ENCODE measurements at places on chromosomes 1 and 21.

GRCh38 chr1:11746092-11746491 is 10.2 kb downstream of the AGTRAP start:
- no peaks in the 10 kb centered on the region for H3K4me1 ChIP-seq
- H3K27ac ChIP-seq = no peak overlapping the region
- peaks cover 48% of the 10 kb centered on the region for H3K36me3 ChIP-seq
- DNase-seq = no peak
- H3K27me3 ChIP-seq = no peaks in the 10 kb centered on the region

GRCh38 chr1:80509965-80510522 is 1290.7 kb upstream of the ADGRL2 start:
- no peaks in the 10 kb centered on the region for H3K36me3 ChIP-seq
- H3K27me3 ChIP-seq = no peaks in the 10 kb centered on the region
- H3K4me1 ChIP-seq = no peaks in the 10 kb centered on the region
- H3K4me3 ChIP-seq = no peak overlapping the region
- no peak overlapping the region for H3K27ac ChIP-seq
- DNase-seq = no peak

GRCh38 chr21:41709965-41710822 is 56.7 kb downstream of the RIPK4 start:
- H3K27ac ChIP-seq = no peak overlapping the region
- H3K4me3 ChIP-seq = no peak overlapping the region
- H3K4me1 ChIP-seq = peaks cover 6% of the 10 kb centered on the region
- peaks cover 12% of the 10 kb centered on the region for H3K27me3 ChIP-seq

DNA sequence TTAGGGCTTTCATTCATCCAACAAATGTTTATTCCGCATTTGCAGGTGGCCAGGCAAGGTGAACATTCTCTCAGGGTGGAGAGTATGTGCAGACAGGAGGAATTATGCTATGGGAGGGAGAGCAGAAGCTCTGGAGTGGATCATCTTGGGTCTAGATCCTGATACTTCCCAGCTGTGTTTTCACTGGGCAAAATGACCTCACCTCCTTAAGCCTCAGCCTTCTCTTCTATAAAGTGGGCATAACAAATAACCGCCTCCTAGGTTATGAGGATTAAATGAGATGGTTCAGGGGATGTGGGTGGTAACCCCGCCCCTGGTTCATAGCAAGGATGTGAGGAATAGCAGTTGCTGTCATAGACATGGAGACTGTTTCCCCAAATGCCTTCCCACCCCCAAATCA is 1.7 kb upstream of the TMEM51 start:
- H3K4me1 ChIP-seq = peaks cover 36% of the 10 kb centered on the region
- no peaks in the 10 kb centered on the region for H3K36me3 ChIP-seq
- H3K27ac ChIP-seq = peak overlapping the region; percentile 84
- DNase-seq = no peak
- peak overlapping the region; percentile 51 for H3K4me3 ChIP-seq

DNA sequence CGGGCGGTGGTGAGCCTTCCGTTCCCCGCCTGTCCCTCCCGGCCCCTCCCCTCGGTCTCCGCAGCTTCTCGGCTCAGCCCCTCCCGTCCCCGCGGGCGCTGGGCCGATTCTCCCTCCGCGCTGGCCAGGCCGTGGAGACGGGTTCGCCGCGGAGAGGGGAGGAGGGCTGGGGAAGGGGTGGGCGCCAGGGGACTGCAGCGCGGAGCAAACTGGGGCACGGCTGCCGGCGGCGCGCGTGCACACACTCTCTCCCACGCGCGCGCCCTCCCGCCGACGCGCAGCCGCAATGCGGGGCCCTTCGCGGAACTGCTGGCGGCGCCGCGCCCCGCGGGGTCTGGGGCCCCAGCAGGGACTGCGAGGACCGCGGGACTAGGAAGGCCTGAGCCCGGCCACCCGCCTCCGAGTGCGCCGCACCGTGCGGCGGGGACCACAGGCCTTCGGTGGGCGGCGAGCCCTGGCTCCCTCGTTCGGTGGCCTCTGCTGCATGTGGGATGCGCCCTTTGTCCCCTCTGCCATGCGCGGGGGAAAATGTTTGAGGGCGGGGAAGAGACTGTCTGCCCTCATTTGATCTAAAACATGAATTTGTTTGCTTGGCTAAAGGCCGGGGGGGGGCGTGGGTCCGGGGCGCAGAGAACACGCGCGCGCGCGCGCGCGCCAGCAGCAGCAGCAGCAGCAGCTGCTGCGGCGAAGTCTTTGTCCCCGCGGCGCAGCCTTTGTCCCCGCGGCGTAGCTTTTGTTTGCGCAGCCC is 90.7 kb upstream of the VAMP3 start:
- peak overlapping the region; percentile 80 for H3K27ac ChIP-seq
- peak overlapping the region; percentile 48 for H3K4me3 ChIP-seq
- no peaks in the 10 kb centered on the region for H3K27me3 ChIP-seq
- peaks cover 33% of the 10 kb centered on the region for H3K4me1 ChIP-seq
- H3K36me3 ChIP-seq = peaks cover 66% of the 10 kb centered on the region

GRCh38 chr1:228048659-228049298 is 33.7 kb upstream of the ARF1 start:
- no peak for DNase-seq
- no peak overlapping the region for H3K4me3 ChIP-seq
- no peaks in the 10 kb centered on the region for H3K4me1 ChIP-seq
- no peaks in the 10 kb centered on the region for H3K27me3 ChIP-seq
- no peaks in the 10 kb centered on the region for H3K36me3 ChIP-seq
- no peak overlapping the region for H3K27ac ChIP-seq

DNA sequence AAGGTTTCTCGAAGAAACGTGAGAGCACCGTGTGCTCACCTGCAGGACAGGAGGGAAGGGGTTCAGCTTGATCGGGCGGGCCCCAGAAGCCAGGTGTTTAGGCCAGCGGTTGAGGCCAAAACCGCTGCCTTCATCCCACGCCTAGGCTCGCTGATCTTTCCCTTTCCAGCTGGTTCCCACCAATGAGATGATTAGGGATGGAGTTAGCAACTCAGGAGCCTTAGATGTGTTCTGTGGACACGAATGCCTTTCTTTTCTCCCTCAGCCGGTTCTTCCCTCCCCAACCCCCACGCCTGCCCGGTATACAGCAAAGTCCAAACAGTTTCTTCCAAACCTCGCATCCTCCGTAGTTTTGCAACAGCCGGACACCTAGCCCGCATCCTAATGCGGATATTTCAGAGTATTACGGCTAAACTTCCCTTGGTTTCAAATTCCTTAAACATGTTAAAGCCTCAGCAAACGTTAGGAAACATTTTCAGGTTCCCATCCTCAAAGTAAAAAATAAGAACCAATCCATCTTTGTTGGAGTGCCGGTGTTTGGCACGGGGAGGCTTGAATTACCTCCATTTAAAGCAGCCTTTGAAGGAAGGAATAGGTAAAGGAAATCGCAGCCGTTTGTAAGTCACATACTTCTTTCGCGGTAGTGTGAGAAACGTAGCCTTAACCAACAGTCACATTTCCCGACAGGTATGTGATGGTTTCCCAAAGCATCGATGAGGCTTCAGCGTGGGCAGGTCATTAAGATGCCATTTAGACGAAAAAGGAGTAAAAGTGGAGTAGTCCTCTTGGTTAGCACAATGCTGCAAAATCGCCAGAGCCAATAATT is 1.1 kb downstream of the LRRC8C start:
- peak; percentile 12 for DNase-seq
- peaks cover 11% of the 10 kb centered on the region for H3K4me1 ChIP-seq
- H3K4me3 ChIP-seq = peak overlapping the region; percentile 89
- peak overlapping the region; percentile 41 for H3K27ac ChIP-seq

- H3K4me1 ChIP-seq = no peaks in the 10 kb centered on the region
- no peak overlapping the region for H3K4me3 ChIP-seq
- H3K27ac ChIP-seq = no peak overlapping the region
- H3K36me3 ChIP-seq = no peaks in the 10 kb centered on the region
- no peak for DNase-seq
- H3K27me3 ChIP-seq = no peaks in the 10 kb centered on the region
These were observed 152.7 kb downstream of the RHOU start for GRCh38 chr1:228887960-228888359.

DNA sequence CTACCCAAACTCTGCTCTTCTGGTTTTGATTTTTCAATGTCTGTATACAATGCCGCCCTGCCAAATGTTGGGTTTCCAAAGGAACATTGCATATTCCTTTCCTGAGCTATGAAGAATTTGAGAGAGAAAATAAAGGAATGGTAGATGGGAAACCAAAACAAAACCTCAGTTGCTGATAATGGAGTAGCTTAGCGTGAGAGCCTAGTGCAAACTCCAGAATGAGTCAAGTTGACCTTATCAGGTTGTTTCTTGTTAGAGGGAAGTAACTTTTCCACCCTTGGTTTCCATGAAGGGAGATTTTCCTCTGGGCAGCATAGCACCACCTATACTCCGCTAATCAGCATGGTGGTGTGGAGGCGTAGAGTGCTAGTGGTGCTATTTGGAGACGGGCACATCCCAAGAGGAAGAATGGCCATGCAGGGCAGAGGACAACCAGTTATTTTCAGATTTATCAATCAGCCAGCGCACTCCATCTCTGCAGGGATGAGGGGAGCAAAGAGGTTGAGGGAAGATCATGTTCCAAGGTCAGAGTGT is 51.6 kb downstream of the BACH1 start:
- no peaks in the 10 kb centered on the region for H3K4me1 ChIP-seq
- no peaks in the 10 kb centered on the region for H3K27me3 ChIP-seq
- H3K36me3 ChIP-seq = peaks cover 4% of the 10 kb centered on the region
- H3K27ac ChIP-seq = no peak overlapping the region
- H3K4me3 ChIP-seq = no peak overlapping the region

DNA sequence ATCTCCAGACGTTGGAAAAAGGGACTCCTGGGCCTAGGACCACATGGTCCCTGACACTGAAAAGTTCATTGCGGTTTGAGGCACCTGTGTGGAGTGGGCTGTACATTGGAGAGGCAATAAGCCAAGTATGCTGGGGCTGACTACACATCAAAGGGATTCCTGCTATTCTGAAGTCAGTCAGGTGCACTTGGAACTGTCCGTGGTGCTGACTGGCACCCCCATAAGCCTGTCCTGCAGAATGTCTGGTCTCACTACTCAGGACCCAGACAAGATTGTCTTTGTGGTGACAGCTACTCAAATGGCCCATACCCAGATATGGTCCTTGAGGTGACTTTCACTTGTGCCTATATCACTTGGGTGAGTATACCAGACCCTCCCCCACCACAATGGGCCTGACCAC is 150.6 kb downstream of the RWDD3 start:
- H3K4me3 ChIP-seq = no peak overlapping the region
- H3K27ac ChIP-seq = no peak overlapping the region
- DNase-seq = peak; percentile 28
- no peaks in the 10 kb centered on the region for H3K27me3 ChIP-seq

GRCh38 chr1:15803380-15803779 is 4.1 kb downstream of the UQCRHL start:
- H3K4me1 ChIP-seq = peaks cover 14% of the 10 kb centered on the region
- H3K27ac ChIP-seq = no peak overlapping the region
- no peak overlapping the region for H3K4me3 ChIP-seq

DNA sequence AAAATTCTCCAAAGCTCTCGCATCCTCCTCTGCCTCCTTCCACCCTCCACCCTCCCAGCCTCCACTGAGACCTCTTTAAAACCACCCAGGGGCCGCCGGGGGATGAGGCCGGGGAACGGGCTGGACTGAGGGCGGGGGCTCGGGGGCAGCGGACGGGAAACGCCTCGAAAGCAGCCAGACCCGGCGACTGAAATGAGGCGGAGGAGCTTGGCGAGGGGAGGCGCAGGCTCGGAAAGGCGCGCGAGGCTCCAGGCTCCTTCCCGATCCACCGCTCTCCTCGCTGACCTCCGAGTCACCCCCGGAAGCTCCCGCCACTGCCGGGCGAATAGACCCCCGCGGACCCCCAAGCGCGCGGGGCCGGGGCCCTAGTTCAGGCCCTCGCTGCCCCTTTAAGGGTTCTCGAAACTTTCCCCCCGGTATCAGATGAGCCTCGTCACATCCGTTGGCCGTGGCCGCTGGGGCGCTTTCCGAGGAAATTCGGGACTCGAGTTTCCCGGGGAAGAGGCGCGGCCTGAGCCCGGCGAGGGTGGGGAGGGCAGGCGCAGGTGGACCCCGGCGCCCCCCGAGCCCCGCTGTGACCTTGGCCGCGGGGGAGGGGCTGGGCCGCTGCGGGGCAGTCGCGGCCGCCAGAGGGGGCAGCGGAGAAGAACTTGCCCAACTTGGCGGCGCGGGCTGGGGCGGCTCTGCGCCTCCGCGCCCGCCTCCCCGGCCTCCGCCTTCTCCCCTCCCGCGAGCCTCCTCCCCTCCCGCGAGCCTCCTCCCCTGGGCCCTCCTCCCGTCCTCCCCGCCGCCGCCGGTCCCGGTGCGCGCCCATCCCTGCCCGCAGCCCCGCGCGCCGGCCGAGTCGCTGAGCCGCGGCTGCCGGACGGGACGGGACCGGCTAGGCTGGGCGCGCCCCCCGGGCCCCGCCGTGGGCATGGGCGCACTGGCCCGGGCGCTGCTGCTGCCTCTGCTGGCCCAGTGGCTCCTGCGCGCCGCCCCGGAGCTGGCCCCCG is at the start of gene BACE2:
TSS of gene BACE2 (plus strand) at position 813 of the 995 bp plus-strand sequence. CDS start at position 917, 104 bp downstream.
- peak within 1 kb of the TSS; percentile 72 for H3K4me3 ChIP-seq
- DNase-seq = no peak
- H3K36me3 ChIP-seq = no peaks in the 10 kb centered on the region
- H3K27me3 ChIP-seq = peaks cover 10% of the 10 kb centered on the region
- H3K4me1 ChIP-seq = peaks cover 18% of the 10 kb centered on the region

- no peaks in the 10 kb centered on the region for H3K27me3 ChIP-seq
- H3K27ac ChIP-seq = no peak overlapping the region
- DNase-seq = no peak
- peaks cover 32% of the 10 kb centered on the region for H3K4me1 ChIP-seq
- H3K4me3 ChIP-seq = no peak overlapping the region
These were observed 281.4 kb downstream of the AJAP1 start for GRCh38 chr1:4935807-4936206.

GRCh38 chr1:244448279-244449036 is 3.3 kb downstream of the ADSS2 start:
- H3K4me3 ChIP-seq = peak overlapping the region; percentile 1
- H3K27ac ChIP-seq = no peak overlapping the region
- DNase-seq = no peak
- peaks cover 2% of the 10 kb centered on the region for H3K36me3 ChIP-seq
- H3K4me1 ChIP-seq = peaks cover 7% of the 10 kb centered on the region
- no peaks in the 10 kb centered on the region for H3K27me3 ChIP-seq

GRCh38 chr21:18249672-18250071 is 5.0 kb downstream of the CHODL start:
- no peak for DNase-seq
- H3K27ac ChIP-seq = no peak overlapping the region

- no peak overlapping the region for H3K27ac ChIP-seq
- H3K4me1 ChIP-seq = no peaks in the 10 kb centered on the region
- no peaks in the 10 kb centered on the region for H3K27me3 ChIP-seq
- no peak overlapping the region for H3K4me3 ChIP-seq
These were observed 360 bp upstream of the GBP3 start for GRCh38 chr1:89023026-89023425.

DNA sequence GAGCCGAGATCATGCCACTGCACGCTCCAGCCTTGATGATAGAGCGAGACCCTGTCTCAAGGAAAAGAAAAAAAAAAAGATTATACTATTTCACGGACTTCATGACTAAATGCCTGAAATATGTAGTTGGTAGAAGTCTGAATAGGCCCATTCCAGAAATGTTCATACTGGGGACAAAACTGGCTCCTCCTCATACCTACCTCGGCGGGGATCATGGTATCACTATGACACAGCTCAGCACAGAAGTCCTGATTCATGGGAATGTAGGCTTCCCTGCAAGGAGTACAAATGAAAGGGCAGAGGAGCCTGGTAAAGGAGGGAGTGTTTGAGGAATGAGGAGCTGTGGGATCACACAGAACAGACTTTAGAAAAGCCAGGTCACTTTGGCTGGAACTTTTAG is 5.0 kb downstream of the SPATA46 start:
- peaks cover 17% of the 10 kb centered on the region for H3K4me1 ChIP-seq
- H3K27me3 ChIP-seq = no peaks in the 10 kb centered on the region
- peaks cover 20% of the 10 kb centered on the region for H3K36me3 ChIP-seq
- no peak for DNase-seq
- no peak overlapping the region for H3K27ac ChIP-seq
